RPMI7951 (cell line): ENCODE measurements at places on chromosomes 5 and 9. TPM values are rescaled to one million over a fixed set of nuclear protein-coding genes. Genes with fewer than 3 reads are reported as not detected.

DNA sequence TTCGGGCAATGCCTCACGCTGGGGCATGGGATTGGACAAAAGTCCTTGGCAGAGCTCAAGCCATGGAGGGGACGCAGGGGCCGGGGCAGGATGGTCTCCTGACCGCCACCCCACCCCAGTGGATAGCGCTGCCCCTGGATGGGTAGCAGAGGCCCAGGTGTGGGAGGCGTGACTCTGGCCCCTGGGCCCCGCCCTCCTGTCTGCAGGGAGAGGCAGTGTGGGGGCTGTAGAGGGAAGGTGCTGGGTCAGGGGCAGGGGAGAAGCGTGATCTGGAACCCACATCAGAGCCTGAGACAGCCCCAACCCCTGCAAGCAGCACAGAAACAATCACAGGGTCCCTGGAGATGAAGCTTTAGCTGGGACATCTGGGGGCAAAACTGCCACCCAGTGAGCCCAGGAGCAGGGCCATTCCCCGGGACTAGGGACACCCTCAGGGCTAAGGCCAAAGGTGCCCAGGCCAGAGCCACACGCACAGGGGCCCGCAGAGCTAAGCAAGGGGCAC, 36.2 kb downstream of the NACC2 start:
- DNase-seq = no peak

GRCh38 chr5:65989158-65989557, 62.8 kb downstream of the ERBIN start:
- no peak for DNase-seq

GRCh38 chr9:36113999-36114398, 22.5 kb upstream of the GLIPR2 start:
- no peak for DNase-seq

GRCh38 chr9:115640887-115641286, 512.7 kb upstream of the PAPPA start:
- DNase-seq = peak; percentile 57

- peak; percentile 7 for DNase-seq
These were observed 19.2 kb downstream of the UBAP1 start for GRCh38 chr9:34197756-34198711.

The PCDHA8 gene
- 0.10 and 0.12 TPM in 2 replicates for total RNA-seq

DNA sequence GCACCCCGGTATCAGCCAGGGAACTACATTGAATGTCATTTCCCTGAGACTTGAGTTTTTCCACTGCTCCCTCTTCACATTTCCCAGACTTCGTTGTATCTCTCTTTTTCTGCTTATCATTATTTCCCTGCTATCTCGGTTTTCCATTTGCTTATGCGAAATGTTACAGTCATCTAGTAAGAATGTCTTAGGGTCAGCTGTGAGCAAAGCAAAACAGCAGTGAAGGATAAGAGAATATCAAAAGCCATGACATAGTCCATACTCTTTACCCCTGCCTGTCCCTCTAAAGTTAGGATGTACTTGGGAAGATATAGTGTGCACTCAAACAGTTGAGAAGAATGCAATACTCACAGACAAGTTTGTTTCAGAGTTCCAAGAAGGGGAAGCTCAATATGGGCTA, 88.7 kb downstream of the ITGA1 start:
- DNase-seq = no peak

The NTNG2 gene
- total RNA-seq = 0.36 and 1.6 TPM in 2 replicates

DNA sequence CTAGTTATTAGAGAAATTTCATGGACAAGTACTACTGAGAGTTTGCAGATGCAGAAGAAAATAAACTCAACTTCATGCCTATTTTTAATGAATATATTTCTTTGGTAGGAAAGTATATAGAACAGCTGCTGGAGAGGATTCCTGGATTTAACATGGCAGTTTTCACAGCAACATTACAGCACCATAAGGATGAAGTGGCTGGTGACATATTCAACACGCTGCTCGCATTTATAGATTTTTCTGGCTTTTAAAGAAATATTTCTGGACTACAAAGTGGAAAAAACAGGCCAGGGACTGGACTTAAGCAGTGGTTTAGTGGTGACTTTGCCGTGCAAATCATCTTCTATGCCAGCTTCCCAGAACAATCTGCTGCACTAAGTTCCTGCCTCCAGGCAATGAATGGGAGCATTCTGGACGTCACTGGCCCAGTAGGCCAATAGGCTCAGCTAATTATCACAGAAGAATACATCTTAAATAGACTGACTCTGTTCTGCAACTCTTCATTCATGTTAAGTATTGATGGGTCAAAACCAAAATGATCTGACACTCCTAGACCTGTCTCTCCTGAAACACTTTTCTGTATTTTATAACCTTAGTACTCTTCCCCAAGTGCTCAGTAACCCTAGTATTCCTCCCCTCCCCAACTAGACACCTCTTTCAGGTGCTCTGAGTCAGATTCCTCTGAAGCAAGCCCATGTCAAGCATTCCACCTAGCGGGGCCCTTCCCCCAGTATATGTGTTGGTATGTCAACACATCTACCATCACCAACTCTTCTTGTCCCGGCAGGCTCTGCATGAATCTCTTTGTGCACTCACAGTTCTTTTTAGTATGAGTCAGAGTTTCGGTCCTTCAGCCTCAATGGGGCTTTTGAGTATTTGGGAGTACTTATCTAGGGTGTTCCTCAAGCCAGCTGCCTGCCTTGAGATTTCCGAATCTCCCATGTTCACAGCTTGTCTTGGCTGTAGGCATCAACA, 625.5 kb downstream of the CHSY3 start:
- DNase-seq = peak; percentile 82

The PCDHB3 gene
- 0.12 and 0.20 TPM in 2 replicates for total RNA-seq

The RALGPS1 gene
- 1.6 and 4.0 TPM in 2 replicates for total RNA-seq

The CDH10 gene
- not detected in 2 replicates for total RNA-seq

DNA sequence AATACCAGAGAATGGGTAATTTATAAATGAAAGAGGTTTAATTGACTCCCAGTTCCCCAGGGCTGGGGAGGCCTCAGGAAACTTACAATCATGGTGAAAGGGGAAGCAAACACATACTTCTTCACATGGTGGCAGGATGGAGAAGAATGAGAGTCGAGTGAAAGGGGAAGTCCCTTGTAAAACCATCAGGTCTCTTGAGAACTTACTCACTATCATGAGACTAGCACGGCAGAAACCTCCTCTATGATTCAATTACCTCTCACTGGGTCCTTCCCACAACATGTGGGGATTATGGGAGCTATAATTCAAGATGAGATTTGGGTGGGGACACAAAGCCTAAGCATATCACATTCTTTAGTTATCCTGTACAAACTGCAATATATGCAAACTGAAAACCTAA, 609.4 kb downstream of the MTRR start:
- no peak for DNase-seq

DNA sequence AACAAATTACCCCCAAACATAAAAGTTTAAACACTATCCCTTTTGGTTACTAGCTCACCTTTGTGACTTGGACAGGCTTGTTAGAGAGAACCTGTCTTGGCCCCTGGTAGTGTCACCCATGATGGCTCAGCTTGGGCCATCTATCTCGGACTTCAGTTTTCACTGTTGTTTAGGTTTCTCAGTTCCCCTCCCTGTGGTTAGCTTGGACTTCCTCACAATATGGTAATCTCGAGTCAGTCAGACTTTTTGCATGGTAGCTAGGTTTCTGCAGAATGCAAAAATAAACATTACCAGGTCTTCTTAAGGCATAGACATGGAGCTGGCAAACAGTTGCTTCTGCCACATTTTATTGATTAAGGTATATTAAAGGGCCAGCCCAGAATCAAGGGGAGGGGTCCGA, 324.3 kb upstream of the RORB start:
- no peak for DNase-seq

The IL5 gene
- total RNA-seq = not detected in 2 replicates

DNA sequence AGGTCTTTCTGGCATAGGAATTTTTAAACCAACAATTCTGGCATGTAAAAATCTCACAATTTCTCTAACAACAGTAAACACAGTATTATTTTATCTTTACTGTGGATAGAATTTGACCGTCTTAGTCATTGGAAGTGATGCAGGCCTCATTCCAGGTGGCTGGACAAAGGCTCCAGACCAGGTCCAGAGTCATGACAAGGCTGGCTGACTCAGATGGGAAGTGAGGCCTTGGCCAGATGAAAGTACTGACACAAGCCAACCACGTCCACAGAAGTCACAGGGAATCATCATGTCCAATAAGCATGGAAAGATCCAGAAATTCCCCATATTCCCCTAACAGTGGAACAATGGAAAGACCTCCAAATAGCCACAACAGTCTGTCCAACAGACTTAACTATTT, 12.4 kb downstream of the SPOCK1 start:
- peak; percentile 91 for DNase-seq

The ZNF300 gene
- total RNA-seq = 6.4 and 7.7 TPM in 2 replicates

DNA sequence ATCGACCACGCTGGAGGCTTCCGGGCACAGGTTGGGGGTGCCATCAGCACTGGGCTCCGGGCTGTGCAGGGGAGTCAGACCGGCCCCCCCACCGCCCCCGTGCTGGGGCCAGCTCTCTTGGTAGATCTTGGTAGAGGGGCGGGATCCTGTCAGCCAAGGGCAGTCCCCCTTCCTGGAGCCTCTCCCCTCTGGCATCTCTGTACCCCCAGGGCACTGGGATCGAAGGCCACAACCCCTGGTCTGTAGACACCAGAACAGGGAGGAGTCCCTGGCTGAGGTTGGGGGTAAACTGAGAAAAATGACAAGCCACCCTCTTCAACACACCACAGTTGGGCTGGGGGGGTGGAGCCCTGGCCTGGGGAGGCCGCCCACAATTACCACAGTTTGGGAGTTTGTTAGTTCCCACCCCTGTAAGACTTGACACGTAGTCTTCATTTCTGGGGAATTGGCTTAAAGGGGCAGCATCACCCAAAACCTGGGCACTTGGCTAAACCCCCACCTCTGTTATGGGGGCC, 882 bp downstream of the CERCAM start:
- peak; percentile 56 for DNase-seq

DNA sequence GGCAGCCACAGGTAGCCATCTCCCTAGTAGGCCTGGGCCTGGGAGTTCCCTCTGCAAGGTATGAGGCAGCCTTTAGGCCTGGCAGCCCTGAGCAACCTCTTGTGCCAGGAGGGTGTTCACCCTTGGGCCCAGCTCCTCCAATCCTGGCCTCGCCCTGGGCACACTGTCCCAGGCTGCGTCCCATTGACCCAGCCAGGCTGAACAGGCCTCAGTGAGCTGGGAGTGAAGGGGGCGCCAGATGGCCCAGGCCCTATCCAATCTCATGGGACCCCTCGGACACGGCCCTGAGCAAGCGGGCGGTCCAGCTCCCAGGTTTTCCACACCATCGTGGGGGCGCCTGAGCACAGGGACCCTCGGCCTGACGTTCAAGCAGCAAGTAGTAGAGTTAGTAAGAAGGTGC, 14.5 kb downstream of the SH3GLB2 start:
- no peak for DNase-seq
